NCI-H1092 (cell line): ENCODE measurements at places on chromosomes 1 and 21.
A peak's percentile ranks its signal among the peaks of the same experiment; 100 is the strongest.

DNA sequence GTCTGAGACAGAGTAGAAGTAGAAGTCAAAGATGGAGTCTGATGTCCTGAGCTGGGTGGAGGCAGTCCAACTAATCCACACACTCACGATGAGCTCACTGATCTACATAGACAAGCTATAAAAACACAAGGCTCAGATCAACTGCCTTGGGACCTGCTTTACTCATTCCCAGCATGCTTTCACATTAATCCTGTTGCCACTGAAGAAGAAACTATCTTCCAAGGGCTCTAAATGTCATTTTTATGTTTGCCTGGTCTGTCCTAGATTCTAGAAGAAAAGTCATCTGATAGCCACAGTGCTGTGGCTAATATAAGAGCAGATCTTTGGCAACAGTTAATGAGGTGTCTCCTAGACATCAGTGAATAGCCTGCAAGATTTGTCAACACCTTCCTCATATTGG lies 522.7 kb downstream of the NUF2 start:
- no peak for DNase-seq

GRCh38 chr1:2386636-2387611 lies 4.4 kb downstream of the MORN1 start:
- no peak for DNase-seq

- DNase-seq: peak; percentile 86
Observed at GRCh38 chr1:218494449-218494852, 149.3 kb downstream of the TGFB2 start.

- no peak for DNase-seq
Observed at GRCh38 chr1:53298045-53298637, 29.7 kb downstream of the LRP8 start.

DNA sequence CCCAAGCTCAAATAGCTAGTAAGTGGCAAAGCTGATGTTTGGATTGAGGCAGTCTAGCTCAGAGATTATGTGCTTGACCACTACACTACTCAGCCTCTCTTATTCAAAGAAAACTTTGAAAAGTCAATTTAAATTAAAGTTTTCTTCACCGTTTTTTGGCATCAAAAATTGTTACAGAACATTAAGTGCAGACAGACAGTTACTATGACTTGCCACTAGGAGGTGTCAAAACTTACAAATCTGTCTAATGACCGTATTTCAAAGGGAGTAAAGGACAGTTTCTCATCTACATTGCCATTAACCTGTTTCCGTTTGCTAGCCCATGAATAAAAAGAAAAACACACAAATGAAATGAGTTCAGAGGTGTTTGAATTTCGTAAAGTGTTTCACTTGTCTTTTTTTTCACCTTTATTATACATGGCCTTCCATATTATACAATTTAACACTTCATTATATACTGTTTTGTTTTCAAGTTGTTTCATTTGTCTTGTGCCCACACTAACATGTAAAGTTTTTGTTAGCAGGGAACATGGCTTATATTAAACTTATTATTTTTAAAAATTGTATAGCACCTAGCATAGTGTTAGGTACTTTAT lies 57.4 kb upstream of the MTF2 start:
- peak; percentile 41 for DNase-seq
